Fibroblast of pulmonary artery (primary cell): ENCODE measurements at places on chromosomes 13 and 19.

- no peak for DNase-seq
Measured at GRCh38 chr19:19209372-19209771, 2.4 kb upstream of the NCAN start.

- DNase-seq: no peak
Measured at GRCh38 chr19:10538204-10538983, 5.3 kb upstream of the ATG4D start.

- DNase-seq: peak; percentile 58
Measured at GRCh38 chr13:37602733-37603381, 4.3 kb upstream of the POSTN start.

GRCh38 chr13:113804017-113804702 lies 45.1 kb downstream of the TMEM255B start:
- no peak for DNase-seq

- no peak for DNase-seq
Measured at GRCh38 chr13:38785042-38785441, 98.2 kb downstream of the FREM2 start.

DNA sequence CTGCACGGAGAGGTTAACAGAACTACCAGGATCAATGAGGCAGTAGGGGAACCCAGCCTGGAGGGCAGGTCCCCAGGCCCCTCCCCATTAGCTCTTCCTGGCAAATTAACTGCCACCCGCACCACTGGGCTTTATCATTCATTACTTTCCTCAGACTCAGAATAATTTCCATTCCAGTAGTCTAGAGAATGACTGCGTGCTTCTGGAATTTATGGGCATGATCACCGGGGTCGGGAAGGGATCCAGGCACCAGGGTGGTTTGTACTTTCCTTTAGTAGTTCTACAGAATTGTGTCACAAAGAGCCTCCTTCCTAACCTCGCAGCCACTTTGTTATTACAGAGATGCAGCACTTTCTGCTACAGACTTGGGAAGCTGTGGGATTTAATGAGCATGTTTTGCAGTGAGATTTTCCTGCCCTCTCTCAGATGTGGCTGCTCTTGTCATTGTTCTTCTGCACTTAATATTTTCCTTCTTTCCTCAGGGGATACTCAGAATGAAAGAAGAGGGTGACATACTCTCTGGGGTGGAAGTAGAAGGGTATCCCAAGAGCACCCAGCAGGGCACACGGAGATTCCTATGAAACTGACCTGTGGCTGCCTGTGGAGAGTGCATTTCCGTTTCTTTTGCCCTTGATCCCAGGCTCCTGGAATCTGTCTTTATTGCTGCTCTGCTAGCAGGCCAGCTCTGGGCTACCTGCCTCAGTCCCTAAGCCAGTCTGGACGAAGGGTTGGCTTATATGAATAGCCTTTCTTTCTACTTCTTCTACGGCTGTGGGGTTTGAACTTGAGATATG lies 285.0 kb upstream of the SLC10A2 start:
- peak; percentile 55 for DNase-seq

GRCh38 chr13:86554066-86554465 lies 754.8 kb upstream of the SLITRK6 start:
- DNase-seq: no peak

DNA sequence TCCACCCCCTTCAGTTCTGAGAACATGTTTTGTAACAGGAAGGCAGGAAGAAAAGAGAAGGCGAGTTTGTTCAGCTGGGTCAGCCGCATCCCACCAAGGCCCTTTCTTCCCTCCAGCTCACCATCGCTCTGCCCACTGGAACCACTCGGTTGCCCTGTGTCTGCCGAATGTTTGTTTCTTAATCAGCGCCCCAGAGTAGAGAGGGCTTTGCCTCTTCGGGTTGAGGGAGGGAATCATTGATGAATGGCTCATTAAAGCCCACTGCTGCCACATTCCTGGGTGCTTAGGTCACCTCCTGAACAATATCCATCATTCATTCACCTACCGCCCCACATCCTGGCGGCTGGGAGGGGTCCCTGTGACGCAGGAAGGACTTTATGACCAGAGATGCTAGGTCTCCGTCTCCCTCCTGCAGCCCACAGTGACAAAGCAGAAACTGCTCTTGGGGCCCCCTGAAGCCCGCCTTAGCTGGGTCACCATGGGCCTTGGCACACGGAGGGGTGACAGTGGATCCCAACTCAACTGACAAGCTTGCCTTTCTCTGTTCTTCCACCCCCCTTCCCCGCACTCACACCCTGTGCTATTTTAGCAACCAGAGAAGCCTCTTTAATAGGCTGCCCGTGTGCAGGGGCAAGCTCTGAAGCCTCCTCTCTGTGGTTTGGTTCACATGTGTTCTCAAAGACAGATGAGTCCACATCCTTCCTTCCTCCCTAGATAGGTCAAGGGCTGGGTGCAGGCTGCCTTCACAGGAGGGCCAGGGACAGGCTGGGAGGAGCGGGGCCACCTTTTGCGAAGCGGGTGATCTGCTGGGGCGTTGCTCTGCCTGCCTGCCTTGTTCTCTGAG lies 46.2 kb downstream of the ACTN4 start:
- DNase-seq: peak; percentile 81

GRCh38 chr13:41463838-41464602 lies 6.7 kb downstream of the RGCC start:
- no peak for DNase-seq

DNA sequence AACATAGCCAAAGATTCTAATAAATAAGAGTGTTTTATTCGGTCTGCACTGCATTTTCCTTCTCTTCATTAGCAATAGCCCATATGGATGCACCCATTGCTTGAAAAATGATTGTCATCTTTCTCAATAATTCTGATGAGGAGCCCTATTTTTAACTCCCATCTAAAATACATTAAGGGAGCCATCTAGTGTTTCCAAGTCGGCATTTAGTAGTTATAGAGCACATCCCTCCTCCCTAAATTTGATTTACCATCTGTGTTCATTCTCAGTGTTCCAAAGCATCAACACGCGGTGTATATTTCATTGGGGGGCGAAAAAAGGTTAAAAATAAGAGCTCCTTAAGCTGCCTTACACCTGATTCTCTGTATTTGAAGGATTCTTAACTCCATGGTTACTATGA lies 119.2 kb upstream of the IPO5 start:
- no peak for DNase-seq

DNA sequence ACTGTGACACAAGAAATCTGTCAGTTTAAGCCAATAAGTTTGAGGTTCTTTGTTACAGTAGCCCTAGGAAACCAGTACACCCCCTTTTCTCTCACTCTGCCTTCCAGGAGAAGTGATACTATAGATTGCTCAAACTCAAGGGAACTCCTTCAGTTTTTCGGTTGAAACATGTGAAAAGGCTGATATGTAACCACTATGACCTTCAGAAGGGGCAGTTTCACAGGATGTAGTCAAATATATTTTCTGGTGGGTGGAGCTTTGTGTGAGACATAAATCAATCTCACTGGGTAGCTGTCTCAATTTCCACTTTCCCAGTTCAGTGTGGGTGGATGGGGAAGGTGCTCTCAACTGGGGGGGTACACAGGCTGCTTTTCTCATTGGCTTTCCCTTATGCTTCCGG lies 41.7 kb downstream of the HTR2A start:
- no peak for DNase-seq

DNA sequence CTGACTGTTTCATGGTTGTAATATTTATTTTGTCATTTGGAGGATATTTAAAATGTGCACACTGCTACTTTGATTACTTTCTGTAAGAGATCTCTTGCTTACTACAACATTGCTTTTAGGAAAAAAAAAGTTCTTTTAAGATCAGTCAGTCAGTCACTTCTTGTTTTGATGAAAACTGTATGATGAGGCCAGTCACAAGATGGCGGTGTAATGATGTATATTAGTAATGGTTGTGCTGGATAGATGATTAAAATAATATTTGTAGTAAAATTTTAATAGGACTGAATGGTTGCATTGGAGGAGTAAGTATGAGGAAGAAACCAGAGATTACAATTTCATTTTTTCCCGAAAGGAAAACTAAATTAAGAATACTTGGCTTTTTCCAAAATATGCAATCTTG lies 2411.1 kb downstream of the PCDH9 start:
- peak; percentile 30 for DNase-seq

GRCh38 chr19:3844596-3844995 lies 24.2 kb downstream of the ZFR2 start:
- no peak for DNase-seq

DNA sequence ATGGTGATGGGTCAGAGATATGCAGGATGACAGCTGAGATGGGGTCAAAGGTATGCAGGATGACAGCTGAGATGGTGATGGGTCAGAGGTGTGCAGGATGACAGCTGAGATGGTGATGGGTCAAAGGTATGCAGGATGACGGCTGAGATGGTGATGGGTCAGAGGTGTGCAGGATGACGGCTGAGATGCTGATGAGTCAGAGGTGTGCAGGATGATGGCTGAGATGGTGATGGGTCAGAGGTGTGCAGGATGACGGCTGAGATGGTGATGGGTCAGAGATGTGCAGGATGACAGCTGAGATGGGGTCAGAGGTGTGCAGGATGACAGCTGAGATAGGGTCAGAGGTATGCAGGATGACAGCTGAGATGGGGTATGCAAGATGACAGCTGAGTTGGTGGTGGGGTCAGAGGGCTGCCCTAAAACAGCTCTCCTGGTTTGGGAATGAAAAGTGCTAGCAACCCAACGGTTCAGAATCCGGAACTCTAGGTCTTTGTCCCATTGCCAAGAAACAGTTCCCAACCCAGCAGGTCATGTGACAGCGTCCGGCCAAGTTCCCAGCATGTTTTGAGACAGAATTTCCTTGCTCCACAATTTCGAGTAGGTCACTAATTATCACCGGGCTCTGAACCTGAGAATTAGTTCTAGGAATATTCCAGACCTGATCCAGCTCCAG lies 3.2 kb downstream of the SELENOW start:
- DNase-seq: no peak

DNA sequence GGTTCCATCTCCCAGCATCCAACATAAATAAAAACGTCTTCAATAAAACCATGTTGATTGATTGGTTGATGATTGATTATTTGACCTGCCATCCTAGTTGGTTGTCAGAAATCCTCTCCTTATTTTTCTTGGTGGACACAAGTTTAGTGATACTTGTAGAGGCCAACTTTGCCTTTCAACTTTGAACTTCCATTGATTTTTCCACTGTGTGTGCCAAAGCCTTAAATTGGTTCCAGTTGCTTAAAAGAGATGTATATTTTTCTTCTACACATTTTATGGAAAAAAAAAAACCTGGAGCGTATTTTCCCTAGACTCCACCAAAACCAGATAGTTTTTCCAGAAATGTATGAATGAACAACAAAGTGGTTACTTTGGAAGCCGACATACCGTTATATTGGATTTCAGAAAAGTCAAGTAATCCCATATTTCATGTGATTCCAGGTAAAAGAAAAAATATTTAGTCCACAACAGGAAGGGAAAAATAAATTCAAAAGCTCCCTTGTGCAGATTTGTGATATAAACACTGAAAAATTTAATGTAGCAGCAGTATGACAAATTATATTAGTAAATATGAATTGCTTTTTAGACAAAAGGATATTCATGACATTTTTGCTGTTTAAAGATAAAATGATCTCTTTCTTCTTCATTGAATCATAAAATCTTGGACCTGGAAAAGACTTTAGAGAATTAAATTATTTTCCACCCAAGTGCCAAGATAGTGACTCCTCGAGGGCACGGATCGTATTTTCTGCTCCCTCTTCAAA lies 85.2 kb downstream of the MBNL2 start:
- no peak for DNase-seq

DNA sequence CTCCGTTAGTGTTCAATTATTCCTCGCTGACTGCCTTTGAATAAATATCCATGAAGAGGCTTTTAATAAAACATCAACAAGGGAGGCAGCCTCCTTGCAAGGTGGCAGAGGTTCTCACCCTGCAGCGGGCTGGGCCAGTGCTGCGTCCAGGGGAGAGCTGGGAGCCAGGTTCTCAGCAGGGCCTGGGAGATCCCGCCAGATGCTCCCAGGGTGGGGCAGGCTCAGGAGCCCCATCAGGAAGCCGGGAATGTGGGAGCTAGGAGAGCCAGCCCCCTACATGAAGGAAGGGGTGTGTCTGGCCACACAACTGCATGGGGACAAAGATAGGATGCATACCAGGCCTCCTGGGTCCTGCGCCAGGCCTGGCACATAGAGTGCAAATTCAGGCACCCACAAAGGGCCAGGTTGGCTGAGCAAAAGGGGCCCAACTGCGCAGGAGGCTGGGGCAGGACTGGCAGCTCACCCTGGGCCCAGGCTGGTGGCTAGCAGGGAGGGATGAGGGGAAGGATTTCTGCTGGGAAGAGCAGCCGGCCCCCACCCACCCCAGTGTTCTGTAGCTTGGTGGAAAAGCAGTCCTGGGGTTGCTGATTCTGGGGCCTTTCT lies 22.8 kb downstream of the VSTM2B start:
- DNase-seq: no peak

GRCh38 chr13:65378943-65379519 lies 1851.1 kb downstream of the PCDH9 start:
- DNase-seq: peak; percentile 35

DNA sequence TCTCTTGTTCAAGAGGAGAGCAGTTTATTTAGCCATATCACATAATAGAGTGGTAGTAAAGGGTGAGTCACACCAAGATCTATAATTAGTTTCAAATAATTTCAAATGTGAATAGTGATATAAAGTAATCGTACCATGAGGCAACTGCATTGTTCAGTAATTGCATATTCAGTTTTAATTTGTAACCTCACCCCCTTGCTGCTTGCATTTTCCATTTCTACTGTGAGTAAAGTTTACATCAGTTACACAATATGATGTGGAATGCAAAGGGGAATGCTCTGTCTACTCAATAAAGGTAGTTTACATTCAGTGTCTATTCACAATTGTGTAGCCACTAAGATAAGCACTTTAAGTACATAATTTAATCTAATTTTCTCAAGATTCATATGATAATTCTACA lies 1695.7 kb upstream of the SPRY2 start:
- DNase-seq: no peak

DNA sequence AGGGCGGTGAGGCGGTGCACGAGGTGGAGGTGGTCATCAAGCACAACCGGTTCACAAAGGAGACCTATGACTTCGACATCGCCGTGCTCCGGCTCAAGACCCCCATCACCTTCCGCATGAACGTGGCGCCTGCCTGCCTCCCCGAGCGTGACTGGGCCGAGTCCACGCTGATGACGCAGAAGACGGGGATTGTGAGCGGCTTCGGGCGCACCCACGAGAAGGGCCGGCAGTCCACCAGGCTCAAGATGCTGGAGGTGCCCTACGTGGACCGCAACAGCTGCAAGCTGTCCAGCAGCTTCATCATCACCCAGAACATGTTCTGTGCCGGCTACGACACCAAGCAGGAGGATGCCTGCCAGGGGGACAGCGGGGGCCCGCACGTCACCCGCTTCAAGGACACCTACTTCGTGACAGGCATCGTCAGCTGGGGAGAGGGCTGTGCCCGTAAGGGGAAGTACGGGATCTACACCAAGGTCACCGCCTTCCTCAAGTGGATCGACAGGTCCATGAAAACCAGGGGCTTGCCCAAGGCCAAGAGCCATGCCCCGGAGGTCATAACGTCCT lies 9.4 kb upstream of the PROZ start:
- no peak for DNase-seq

- DNase-seq: no peak
Measured at GRCh38 chr19:40585982-40586422, 9.3 kb downstream of the SHKBP1 start.

- DNase-seq: no peak
Measured at GRCh38 chr19:835210-835810, 5.5 kb upstream of the PRTN3 start.

- DNase-seq: no peak
Measured at GRCh38 chr19:13506471-13506820, at the start of gene CACNA1A. CACNA1A (minus strand) TSS chr19:13506479; CDS start chr19:13506224, 255 bp downstream.
